ENCODE measurements at places on chromosomes 12 and 14.

- peak; percentile 26 for DNase-seq
These were observed 772.9 kb downstream of the MED13L start for GRCh38 chr12:115504306-115505290.

- no peak for DNase-seq
These were observed 20.0 kb downstream of the ZFP36L1 start for GRCh38 chr14:68772761-68773381.

DNA sequence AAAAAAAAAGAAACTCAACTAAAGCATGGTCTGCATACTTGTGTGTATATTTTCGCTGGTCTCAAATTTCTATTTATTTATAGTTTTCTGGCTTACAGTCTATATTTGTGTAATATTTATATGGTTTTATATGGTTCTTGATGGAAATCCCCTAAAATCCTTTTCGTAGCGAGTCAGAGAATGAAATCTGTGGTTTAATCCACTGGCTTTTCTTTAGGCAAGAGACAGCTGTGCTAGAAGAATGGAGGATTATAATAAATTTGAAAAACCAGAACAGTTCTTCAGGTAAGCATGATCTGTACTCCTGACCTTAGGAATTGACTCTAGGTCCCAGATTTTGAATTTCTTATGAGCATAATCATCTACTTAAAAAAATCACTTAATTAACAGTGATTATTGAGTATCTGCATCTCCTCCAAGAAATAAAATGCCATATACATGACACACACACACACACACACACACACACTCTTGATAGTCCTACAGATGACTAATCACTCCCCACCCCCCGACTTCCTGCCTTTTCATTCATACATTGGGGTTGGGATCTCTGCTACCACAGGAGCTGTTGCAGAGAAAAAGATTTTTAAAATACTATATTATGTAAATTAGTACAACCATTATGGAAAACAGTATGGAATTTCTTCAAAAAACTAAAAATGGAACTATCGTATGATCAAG lies 113.4 kb downstream of the CRADD start:
- no peak for DNase-seq

DNA sequence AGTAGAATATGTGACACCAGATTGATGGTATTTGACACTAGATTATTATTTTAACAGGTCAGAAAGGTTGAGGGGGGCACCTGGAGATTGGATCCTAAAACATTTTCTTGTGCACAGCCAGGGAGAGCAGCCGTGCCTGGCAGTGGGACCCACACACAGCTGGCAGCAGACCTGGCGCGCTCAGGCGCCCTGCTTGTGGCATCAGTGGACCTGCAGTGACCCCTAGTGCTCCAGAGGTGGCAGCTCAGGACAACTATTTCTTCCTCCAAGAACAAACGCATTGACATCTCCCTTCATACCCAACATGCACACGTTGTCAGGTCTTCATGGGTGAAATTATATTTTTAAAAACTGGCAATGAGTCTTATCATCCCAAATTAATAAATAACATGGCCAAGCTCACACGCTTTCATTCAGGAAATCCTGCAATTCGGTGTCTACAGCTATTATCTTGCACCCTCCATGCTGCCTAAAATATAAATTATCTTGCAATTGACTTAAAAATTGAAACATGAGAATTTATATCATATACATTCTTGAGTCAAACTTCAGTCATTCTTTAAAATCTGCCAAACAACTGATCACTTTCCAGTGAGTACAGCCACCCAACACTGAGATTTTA lies 7.7 kb upstream of the TMEM132D start:
- DNase-seq = no peak

GRCh38 chr12:124341645-124342069 lies 46.8 kb downstream of the RFLNA start:
- no peak for DNase-seq

- DNase-seq = no peak
These were observed 4.5 kb upstream of the HCAR3 start for GRCh38 chr12:122721057-122721545.

- no peak for DNase-seq
These were observed 5.5 kb upstream of the LMNTD1 start for GRCh38 chr12:25558586-25558985.

DNA sequence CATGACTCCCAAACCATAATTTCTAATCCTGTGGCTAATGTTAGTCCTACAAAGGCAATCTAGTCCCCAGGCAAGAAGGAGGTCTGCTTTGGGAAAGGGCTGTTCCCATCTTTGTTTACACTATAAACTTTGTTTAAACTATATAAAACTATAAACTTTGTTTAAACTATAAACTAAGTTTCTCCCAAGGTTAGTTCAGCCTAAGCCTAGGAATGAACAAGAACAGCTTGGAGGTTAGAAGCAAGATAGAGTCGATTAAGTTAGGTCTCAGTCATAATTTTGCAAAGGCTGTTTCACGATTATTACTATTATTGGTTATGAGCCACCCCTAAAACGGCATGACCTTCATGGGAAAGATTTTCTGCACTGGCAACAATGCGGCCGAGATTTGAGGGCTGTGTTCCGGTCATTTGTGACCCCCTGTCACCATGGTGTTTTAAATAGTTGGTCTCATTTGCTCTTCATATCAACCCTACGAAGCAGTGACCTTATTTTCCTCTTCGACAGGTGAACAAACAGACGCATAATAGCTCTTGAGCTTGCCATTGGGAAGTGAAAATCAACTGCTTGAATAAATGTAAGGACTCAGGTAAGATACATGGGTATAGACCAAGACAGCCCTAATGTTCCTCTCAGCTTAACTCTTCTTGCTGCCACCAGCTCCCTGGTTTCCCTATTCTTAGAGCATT lies 322.6 kb upstream of the TMEM132C start:
- DNase-seq = no peak

DNA sequence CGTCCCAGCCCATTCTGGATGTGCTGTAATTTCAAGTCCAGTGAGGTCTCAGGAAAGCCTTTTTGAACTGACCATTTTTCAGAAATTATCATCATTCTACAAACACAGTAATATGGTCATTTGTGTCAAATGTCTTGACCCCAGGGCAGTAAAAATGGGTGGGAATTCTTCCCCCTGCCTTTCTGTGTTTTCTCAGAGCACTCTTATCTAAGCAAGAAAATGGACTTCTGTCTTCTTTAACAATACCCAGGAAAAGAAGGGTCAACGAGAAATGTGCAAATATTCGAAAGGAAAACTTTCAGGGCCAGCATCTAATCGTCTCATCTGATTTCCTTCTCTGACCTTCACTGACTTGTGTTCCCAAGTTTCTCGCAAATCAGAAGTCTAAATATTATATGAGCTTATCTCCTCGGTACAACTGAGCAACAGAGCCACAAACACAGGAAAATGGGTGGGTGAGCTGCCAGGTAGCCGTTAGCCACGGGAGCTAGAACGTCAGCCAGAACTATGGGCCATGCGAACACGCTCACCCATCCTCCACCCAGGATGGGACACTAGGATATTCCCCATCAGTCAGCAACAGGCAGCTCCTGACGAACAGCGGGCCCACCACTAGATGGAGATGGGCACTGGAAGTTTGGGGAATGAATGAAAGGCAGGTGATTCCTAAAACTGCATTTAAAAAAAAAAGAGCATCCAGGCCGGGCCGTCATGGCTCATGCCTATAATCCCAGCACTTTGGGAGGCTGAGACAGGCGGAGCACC lies 57.1 kb downstream of the VWF start:
- DNase-seq = no peak

DNA sequence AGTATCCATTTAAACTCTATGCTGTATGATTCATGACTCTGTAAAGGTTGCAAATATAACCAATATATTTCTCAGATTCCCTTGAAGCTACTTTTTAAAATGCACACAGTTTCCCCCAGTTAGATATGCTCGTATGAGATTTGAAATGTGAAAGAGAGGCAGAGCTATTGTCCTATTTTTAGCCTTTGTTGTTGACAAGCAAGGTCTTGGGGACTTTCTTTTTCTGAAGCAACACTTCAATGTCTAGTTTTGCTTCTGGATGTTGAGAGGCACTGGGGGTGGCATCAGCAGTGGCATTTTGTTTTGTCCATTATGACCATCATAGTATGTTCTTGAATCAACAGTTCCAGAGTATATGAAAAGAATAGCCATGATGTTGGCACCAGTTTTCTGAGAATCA lies 63.4 kb downstream of the ASCL1 start:
- DNase-seq = no peak

DNA sequence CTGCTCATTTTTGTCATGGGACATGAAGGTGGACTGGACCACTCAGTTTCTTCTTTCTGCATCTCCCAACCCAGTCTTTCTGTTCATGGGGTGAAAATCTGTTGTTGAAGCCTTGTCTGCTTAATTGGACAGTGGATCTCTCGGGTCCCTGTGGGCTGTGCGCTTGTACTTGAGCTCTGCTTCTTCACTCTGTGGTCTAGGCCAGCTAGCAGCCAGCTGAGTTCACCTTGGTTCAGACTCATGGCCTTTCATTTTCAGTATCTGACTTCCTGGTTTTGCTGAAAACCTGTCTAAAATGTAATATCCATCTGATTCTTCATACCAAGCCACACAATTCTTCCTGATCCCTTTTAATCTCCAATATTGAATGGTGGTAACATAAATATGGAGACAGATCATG lies 117.2 kb downstream of the LRRK2 start:
- DNase-seq = no peak

DNA sequence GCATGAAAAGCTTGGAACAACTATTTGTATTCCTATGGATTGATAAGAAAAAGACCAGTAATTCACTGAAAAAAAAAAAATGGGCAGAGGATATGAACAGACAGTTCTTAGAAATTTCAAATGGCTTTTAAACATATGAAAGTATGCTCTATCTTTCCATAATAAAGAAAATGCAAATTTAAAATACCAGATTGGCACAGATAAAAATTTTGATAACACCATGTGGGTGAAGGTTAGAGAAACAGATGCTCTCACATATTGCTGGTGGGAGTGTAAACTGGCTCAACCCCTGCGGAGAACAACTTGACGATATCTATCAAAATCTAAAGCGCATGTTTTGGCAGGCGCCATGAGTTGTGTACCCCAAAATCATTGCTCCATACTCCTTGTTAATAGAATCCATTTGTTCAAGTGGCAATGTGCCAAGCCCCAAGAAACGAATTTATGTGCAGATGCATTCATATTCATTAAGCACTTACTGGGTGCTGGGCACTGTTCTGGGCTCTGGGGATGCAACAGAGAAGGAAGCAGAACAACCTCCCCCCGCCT lies 29.5 kb upstream of the TMPO start:
- DNase-seq = no peak

- DNase-seq = no peak
These were observed 4.5 kb upstream of the NUMB start for GRCh38 chr14:73462815-73463214.

- no peak for DNase-seq
These were observed 5.3 kb downstream of the MYH7 start for GRCh38 chr14:23430016-23430722.

- no peak for DNase-seq
These were observed 5.9 kb downstream of the CD163 start for GRCh38 chr12:7497661-7498060.

- DNase-seq = no peak
These were observed 31.8 kb downstream of the PAH start for GRCh38 chr12:102885043-102885932.

DNA sequence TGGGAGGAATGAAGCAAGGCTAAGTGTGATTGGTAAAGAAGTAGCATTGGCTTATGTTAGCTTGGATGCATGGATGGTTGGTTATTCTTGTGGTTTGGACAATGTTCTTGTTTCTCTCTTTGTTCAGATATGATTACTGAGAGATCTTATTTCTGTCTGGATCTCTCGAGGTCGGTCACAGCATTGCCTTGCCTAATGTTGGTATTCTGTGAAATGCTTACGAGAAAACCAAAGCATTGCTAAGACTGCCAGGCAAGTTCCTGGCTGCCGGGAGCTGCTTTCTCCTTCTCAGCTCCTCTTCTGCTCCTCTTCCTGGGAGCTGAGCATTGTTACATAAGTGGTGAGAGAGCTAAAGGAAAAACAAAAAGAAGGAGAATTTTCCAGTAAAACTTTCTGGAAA lies 7.4 kb upstream of the RND1 start:
- DNase-seq = no peak

GRCh38 chr14:105894125-105894977 lies 368.0 kb downstream of the TMEM121 start:
- DNase-seq = no peak

DNA sequence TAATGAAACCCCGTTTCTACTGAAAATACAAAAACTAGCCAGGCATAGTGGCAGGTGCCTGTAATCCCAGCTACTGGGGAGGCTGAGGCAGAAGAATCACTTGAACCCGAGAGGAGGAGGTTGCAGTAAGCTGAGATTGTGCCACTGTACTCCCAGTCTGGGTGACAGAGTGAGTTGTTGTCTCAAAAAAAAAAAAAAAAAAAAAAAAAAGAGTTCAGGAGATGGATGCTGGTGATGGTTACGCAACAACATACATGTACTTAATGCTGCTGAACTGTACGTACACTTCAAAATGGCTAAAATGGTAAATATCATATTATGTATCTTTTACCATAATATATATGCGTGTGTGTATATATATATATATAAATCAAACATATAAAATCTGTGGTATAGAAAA lies 29.0 kb downstream of the ACTN1 start:
- no peak for DNase-seq

DNA sequence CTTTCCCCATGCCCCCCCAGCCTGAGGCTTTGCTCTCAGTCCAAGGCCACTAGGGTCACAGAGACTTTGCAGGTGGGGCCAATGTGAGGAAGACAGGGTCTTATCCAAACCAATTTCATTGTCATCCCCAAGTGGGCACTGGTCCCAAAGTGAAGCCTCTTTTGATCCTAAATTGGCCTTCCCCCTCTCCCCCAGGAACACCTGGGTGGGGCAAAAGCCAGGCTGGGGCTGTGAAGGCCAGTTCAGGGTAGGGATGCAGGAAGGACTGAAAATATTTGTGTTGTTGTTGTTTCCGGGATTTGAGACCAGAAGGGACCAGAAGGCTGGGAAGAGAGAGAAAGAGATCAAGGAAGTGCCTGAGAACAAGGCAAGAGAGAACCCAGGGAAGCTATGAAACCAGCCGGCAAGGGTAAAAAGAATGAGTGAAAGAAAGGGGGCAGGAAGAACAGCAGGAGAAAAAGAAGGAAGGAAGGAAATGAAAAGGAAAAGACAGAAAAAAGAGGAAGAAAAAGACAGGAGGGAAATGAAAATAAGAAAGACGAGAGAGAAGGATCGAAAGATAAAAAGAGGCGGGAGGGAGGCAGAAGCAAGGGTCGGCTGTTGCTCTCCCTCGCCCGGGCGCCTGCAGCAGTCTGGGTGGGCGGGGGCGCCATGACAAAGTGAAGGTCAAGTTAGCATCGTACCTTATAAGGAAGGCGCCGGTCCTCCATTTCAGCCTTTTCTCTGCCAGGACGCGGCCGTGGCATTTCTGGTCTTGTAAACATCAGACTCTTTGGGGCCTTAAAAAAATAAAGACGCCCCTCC lies 7.4 kb upstream of the HOXC11 start:
- DNase-seq = no peak

DNA sequence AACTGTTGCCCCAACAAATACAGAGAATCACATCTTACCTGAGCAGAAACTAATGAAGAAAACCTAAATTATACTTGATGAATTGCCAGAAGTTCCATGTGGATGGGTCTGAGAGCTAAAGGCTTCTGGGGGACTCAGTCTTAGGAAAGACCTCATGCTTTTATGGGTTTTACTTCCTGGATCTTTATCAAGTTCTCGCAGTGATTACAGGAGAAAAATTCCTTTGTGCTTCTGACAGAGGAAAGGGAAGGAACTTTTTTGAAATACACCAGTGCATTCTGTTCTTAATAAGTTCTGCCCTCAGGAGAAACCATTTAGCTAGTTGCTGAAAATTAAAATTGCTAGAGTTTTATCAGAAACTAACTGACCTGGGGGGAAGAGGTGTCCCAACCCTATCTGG lies 203.9 kb upstream of the KITLG start:
- DNase-seq = no peak
